DMS79 treated with DMSO at 0.1 percent for 48 hours (cell line): ENCODE measurements at places on chromosomes 7 and 10.
A peak's percentile ranks its signal among the peaks of the same experiment; 100 is the strongest.

GRCh38 chr7:17444673-17445072 is 146.2 kb downstream of the AHR start:
- no peak for DNase-seq

DNA sequence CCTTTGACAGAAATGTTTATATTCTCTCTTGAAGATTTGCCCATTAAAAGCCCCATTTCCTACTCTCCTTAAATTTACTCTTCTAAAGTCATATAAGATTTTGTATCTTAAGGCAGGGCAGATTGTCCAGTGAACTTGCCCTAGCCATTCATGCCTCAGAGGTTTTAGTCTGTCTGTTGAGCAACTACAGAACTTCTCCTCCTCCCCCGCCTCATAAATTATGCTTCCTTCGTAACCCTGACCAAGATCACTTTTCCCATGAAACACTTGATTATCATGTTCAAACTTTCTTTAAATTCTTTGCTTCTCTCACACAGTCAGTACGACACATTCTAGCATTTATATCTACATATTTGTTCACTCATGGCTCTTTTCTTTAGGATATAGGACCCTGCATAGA is 621.3 kb downstream of the ANKRD7 start:
- no peak for DNase-seq

DNA sequence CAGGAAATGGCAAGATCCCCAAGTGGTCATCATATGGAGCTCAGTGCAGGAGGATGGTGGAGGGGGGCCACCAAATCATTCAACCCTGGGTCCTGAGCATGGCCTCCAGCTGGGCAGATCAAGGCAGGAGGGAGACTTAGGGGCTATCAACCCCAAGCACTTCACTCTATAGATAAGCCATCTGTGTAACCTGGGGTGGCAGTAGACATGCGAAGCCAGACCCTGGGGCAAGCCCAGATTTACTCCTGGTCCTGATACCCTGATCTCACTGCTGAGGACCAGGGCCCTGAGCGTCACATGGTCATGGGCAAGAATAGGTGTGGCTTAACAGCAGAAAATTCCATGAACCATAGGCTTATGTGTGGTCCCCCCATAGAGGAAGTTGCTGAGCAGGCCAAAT is 173.0 kb upstream of the ADCY1 start:
- no peak for DNase-seq

DNA sequence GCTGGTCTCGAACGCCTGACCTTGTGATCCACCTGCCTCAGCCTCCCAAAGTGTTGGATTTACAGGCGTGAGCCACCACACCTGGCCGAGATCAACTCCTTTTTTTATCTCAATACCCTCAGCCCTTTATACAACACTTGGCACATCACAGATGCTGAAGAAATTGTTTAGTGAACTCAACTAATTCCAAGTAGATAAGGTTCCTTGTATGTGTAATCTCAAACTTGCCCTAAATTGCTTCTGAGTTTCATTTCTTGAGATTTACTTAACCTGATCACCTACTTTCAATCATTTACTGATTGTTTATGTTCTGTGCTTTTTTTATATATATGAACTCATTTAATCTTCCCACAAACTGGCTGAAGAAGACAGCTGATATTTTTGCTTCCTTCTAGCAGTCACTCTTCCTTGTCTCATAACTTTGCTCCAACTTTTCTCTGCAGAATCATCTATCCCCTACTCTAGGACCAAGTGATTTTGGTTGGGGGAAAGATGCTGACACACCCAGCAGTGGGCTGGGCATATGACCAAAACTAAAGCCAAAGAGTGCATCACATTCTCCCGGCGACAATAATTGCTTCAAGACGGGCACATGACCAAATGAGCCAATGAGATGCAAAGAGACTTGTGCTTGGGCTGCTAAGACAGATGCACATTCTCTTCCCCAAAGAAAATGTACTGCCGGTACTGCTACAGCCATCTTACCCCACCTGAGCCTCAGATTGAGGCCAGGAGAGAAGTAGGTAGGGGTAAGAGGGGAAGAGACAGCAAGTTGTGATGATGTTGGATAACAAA is 40.3 kb upstream of the ARID5B start:
- no peak for DNase-seq

GRCh38 chr7:94174956-94175355 is 170.8 kb upstream of the BET1 start:
- DNase-seq: no peak

DNA sequence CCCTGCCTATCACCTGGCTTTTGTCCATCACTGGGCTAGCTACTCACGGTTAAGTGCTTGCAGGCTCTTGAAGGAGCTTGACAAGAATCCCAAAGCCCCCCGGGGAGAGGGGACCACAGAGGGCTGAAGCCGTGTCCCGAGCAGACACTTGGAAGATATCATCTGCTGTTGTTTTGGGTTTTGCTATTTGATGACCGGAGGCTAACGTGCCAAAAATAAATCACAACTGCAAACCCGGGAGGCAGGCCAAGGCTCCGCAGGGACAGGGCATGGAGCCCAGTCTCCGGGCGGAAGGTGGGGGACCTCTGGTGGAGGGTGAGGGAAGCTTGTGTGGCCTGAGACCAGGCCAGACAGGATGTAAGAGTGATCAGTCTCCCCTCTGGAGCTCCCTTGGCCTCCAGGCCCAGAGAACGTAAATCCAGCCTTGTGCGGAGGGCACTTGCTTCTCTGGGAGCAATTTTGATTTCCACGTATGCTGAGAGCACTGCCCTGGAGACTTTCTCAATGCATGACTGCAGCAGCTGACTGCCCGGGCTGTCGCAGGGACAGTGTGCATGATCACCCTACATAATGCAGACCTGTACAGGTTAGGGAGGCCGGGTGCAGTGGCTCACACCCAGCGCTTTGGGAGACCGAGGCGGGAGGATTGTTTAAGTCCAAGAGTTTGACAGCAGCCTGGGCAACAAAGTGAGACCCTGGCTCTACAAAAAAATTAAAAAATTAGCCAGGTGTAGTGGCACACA is at the start of gene PHKG1:
Gene PHKG1 (minus strand): TSS at position 164 of the 743 bp plus-strand sequence. CDS start 4,011 bp downstream, outside the sequence.
- DNase-seq: peak; percentile 77

- no peak for DNase-seq
These were observed 77.4 kb downstream of the LRMDA start for GRCh38 chr10:75508814-75509306.

- DNase-seq: peak; percentile 15
These were observed 125.4 kb upstream of the TARP start for GRCh38 chr7:38398725-38399321.

GRCh38 chr7:121341933-121342332 is 13.1 kb downstream of the WNT16 start:
- DNase-seq: no peak

DNA sequence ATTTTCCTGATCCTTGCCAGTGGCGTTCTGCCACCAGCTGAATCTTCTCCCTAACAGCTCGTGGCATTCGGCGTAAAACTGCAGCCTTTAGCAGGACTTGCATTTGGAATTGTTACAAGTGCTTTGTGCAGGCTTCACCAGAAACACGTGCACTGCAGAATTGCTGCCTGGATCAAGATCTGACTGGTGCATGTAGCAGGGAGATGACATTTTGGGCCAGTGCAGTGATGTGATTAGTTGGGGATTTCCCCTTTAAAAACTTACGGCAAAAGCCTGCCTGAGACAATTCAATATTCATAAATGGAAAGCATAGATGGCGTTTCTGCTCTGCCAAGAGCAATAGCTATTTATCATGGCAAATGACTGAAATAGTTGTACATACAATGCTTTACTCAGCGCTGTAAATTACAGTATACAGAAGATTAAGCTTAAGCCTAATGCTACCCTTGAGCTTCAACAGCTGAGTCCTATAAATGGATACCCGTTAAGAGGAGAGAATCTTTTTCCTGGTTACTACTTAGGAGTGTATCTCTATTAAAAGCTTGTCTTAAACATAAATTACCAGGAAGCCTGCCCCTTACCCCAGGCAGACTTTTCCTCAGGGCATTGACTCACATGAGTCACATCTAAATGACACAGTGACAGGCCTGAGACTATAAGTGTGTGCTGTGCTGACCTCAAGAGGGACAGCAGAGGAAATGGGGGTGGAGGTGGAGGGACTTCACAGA is 106.3 kb downstream of the ATXN7L1 start:
- DNase-seq: no peak

GRCh38 chr10:52170776-52171175 is 143.3 kb upstream of the DKK1 start:
- no peak for DNase-seq

DNA sequence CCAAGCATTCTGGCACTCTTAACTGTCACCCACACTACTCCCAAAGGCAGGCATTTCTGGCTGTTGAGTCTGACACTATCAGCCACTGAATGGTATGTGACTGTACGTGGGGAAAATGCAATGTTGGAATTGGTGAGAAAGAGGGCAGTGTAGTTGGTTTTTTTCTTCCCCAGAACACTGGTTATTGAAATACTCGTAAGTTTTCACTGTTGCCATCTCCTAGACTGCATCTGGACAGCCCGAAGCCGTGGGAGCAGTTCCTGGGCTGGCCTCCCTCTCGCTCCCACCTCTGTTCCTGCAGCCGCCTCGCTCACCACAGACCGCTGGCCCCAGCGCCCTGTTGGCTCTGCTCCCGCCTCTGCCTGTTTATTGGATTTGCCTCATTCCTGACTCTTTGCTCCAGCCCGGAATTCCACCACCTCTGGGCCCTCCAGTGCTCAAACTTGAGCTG is 5.7 kb downstream of the PLCE1 start:
- DNase-seq: no peak

DNA sequence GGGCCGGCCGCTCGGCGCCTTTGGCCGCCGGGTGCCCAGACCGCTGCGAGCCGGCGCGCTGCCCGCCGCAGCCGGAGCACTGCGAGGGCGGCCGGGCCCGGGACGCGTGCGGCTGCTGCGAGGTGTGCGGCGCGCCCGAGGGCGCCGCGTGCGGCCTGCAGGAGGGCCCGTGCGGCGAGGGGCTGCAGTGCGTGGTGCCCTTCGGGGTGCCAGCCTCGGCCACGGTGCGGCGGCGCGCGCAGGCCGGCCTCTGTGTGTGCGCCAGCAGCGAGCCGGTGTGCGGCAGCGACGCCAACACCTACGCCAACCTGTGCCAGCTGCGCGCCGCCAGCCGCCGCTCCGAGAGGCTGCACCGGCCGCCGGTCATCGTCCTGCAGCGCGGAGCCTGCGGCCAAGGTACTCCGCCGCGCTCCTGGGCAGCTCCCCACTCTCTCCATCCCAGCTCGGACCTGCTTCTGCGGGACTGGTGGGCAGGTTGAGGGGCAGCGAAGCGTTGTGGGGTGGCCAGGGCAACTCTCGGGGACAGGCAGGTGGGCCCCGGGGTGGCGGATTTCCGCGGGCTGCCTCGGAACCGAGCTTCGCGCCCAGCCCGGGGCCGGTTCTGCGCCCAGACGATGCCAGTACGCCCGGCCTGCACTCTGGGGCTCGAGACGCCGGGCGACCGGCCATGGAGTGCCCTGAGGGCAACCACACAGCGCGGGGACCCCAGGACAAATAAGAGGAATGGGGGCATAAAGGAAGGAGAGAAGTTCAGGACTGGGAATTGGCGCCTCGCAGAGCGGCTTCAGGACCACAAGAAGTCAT is 578 bp downstream of the HTRA1 start:
- no peak for DNase-seq

- no peak for DNase-seq
These were observed 85.1 kb downstream of the POU6F2 start for GRCh38 chr7:39062811-39063210.
